OCI-LY7 (cell line): ENCODE measurements at places on chromosomes 11 and 22.

GRCh38 chr11:64675450-64676260, 47.3 kb downstream of the NRXN2 start:
- DNase-seq, result no peak

DNA sequence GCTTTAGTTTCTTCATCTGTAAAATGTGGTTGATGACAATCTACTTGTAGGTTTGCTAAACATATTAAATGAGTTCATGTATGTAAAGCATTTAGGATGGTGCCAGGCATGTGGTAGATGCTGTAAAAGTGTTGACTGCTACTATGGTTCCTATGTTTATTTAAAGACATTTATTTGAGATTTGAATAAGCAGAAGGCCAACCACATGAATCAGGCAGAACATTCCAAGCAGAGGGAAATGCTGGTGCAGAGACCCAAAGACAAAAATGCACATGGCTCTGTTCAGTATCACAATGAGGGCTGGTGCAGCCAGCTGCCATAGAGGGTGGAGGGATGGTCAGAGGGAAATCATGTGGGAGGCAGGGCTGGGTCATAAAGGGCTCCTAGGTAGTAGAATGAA, 156.2 kb upstream of the PDGFD start:
- no peak for DNase-seq

DNA sequence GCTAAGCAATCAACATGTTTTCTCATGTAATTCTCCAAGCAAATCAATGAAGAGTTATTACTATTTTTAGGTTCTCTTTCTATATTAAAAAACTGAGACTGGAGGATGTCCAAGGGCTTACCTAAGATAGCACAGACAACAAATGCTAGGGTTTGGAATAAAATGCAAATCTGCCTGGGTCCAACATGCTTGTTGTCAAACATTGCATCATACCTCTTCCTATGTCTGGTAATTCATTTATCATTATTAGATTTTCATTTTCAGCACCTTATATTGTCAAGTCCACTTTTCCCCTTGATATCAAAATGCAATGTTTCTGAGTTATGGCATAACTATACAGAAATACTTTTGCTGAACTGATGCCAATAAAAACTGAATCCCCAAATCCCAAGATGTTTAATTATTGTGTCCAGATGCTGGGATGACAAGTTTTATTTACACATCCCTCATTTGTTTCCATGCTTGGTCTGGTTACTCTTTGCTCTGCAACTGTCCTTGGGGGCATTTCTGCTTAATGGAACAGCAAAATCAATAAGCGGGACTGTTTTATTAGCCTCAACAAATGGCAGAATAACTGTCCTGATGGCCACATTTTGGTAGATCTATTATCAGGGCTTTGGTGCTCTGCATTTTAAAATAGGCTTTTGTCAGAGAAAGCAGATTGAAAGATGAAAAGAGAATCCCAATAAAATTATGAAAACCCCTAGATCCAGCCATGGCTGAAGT, 86.0 kb downstream of the C11orf87 start:
- no peak for DNase-seq

GRCh38 chr11:58900479-58901420, 38.5 kb upstream of the GLYATL1 start:
- DNase-seq, result peak; percentile 30

- DNase-seq, result no peak
These were observed 35.6 kb downstream of the KIF18A start for GRCh38 chr11:28072321-28072720.

- DNase-seq, result no peak
These were observed 43.5 kb downstream of the MYH9 start for GRCh38 chr22:36344106-36344827.

- DNase-seq, result no peak
These were observed 26.6 kb upstream of the SEPTIN5 start for GRCh38 chr22:19687561-19688300.

GRCh38 chr11:74085542-74085892, 76.6 kb upstream of the UCP3 start:
- DNase-seq, result no peak

- no peak for DNase-seq
These were observed 10.6 kb downstream of the JHY start for GRCh38 chr11:122893131-122893530.

DNA sequence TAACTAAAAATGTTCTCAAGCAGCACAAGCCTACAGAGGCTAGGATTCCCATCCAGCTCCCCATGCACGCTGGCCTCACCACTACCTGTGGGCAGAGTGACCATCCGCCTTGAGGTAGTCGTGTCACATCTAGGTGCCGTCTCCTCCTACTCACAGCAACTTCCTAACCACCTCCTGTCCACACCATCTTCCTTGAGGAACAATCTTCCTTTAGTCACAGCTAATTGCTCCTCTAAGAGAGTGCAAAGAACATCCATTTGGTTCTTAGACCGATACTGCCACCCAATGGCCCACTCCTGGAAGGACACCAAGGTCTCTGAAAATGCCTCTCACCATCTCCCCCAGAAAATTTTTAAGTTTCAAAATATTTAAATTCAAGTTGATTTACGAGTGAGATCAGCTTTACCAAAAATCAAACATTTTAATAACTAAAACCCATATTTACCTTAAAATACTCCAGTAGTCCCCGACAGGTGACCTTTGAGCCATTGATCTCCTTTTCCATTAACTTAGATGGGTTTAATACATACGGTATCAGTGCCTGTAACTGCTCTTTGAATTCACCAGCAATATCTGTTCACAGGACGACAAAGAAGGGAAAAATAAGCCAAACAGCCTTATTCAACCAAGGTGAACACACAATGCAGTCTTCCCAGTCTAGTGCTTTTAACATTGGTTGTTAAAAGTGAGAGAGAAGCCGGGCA, 21.7 kb upstream of the PLAAT3 start:
- peak; percentile 62 for DNase-seq

GRCh38 chr22:20654343-20655208, 119.3 kb upstream of the SERPIND1 start:
- no peak for DNase-seq

- DNase-seq, result no peak
These were observed 58.0 kb upstream of the MTNR1B start for GRCh38 chr11:92911478-92911877.

GRCh38 chr11:11351042-11351586, 1.9 kb downstream of the CSNK2A3 start:
- no peak for DNase-seq

DNA sequence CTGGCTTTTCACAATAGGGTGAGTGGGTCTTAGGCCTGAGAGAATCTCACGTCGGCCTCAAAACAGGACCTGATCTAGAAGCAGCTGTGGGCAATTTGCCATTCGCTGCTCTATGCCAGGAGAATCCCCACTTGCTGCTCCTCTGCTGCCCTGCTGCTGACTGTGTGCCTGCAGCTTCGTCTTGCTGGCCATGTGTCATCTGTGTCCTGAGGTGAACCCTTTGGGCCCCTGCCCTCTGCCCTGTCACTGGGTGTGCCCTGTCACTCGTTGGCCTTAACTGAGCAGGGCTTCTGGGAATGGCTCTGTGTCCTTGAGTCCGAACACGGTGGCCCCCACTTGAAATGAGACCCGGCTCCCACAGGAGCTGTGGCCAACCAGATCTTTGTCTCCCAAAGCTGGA, 6.2 kb downstream of the NAA40 start:
- no peak for DNase-seq

- DNase-seq, result no peak
These were observed 16.5 kb upstream of the APOBEC3A start for GRCh38 chr22:38940811-38941384.

DNA sequence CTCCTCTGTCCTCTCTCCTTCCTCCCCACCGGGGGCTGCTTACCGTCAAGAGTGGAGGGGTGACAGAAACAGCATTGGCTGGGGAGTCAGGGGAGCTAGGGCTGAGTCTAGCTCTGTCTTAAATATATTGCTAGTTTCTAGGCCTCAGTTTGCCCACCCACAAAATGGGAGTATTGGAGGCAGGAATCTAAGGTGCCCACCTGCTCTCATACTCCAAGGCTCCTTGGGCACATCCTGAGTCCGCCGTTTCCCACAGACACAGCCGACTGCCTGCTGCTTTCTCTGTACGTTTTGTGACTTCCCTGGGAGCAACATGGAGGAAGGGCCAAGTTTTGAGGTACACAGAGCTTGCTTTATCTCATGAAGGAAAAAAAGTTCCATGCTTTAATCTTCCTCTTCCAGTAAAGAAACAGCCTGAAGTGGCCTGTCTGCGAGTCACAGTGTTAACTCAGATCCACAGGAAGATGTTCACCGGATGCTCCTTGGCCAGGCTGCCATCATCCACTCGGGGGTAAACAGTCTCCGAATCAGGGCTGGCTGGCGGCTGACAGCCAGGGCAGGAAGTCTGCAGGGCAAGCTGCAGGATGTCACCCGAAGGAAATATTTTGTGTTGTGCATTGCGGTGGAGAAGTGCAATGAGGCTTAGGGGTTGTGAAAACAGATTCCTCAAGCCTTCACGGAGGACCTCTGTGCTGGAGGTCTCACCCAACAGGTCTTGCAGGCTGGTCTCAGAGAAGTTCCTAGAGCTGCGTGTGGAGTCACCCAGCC, 11.0 kb upstream of the CERK start:
- no peak for DNase-seq

DNA sequence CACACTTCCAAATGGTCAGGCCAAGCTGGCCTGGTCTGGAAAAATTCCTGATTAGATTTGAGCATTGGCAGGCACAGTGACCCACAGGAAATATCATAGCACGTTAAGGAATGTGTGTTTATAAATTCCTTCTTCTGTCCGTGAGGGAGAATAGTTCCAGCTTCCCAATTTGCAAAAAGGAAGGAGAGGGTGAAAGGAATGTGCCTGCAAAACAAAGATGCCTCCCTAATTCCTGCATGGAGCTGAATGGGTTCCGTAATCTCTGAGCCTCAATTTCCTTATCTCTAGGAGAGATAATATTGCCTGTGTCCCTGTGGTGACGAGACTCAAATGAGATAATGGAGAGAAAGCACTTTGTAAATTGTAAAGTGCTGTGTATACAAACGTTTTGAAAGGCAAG, 105.1 kb downstream of the FEZ1 start:
- DNase-seq, result no peak

GRCh38 chr22:40001800-40002577, 7.2 kb downstream of the FAM83F start:
- no peak for DNase-seq

GRCh38 chr11:56846631-56847576, 98.4 kb upstream of the OR9G4 start:
- DNase-seq, result no peak

- DNase-seq, result no peak
These were observed 610.5 kb downstream of the BUD13 start for GRCh38 chr11:116162086-116162885.

GRCh38 chr11:1199751-1200610, 22.9 kb upstream of the MUC5B start:
- DNase-seq, result no peak

- DNase-seq, result no peak
These were observed 459.9 kb upstream of the CADM1 start for GRCh38 chr11:115964091-115964490.

DNA sequence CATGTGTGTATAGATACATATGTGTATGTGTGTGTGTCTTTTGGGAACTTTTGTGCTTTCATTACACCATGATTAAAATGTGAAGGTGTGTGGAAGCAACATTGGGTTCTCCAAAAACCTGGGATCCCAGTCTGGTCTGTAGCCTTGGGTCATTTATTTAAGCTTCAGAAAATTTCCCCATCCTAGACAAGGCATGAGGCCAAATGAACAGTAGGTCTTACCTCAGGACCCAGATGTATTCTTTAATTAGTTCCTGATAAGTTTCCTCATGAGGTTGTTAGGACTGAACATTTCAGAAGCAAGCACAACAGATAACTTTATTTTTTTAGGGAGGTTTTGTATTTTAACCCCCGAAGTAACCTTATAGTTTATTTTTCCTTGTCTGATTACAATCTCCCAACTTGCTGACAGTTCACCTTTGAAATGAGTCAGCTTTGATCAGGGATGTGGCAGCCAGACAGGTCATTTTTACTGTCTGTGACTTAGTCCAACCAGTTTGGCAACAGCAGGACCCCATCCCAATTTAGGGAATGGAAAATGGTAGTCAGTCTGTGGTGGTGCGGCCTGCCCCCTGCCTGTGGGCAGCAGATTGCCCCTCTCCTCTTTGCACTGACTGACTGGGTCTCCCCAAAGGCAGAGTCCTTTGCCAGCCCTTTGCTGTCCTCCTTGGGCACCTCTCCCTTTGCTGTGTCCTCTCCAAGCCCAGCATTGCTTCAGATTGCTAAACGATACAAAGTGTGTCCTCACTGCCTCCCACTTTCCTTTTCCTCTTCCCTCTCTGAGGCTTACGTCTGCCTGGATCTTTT, 88.3 kb downstream of the NAV2 start:
- DNase-seq, result no peak

DNA sequence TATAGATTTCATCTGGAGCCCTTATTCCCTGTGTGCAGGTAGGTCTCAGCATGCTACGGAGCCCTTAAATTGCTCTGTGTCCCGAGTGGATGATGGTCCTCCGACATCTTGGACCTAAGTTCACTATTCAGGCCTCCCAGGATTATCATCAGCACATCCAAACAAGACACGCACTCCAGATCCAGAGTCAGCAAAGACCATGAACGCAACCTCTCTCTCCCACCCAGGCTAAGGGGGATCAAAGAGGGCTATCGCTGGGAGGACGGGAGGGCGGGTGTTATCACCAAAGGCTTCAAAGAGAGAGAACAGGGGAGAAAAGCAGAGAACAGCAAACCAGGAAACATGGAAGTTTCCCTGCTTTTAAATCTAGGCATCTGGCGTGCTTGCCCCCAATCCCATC, 659.4 kb downstream of the TBC1D22A start:
- DNase-seq, result no peak

DNA sequence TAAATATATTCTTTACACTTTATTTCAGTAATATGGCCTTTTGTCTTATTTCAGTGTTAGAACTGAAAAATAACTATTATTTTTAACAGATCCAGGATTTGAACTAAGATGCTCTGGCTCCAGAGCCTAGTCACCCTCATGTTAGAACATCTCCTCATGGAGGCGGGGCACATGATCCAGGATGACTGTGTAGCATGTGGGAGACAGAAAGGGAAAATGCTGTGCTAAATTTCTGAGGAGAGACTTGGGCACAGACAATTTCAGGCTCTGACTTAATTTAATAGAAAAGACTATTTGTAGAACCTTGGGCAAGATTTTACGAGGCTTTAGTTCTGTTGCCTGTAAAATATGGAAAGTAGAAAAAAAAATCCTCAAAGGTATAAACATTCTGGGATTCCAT, 24.1 kb downstream of the CTSC start:
- no peak for DNase-seq

GRCh38 chr11:44357711-44358110, 47.8 kb upstream of the ALX4 start:
- no peak for DNase-seq

DNA sequence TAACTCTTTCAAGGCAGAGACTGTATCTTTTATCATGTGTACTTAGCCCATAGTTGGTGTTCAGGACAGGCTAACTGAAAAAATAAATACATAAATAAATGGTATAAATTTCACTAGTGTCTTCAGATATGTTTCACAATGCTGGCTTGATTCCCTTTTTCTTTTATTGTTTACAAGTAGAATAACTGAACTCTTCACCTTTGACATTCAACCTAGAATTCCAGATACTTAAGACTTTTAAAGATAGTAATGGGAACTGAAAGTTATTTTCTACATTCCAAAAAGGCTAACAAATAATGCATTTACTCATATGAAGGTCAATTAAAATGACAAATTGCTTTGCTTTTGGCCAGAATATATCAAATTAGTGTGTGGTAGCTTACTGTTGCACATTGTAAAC, 411.3 kb upstream of the TENM4 start:
- DNase-seq, result no peak
